ENCODE measurements at places on chromosomes 2 and 18. TPM values are rescaled to one million over a fixed set of nuclear protein-coding genes. Genes with fewer than 3 reads are reported as not detected.

The RAX gene
- total RNA-seq, result not detected

The SCG2 gene
- 19.8 TPM for total RNA-seq

The VAPA gene
- total RNA-seq, result 295 TPM

GRCh38 chr2:126862730-126863129 is 36.0 kb upstream of the TEX51 start:
- no peak for DNase-seq

DNA sequence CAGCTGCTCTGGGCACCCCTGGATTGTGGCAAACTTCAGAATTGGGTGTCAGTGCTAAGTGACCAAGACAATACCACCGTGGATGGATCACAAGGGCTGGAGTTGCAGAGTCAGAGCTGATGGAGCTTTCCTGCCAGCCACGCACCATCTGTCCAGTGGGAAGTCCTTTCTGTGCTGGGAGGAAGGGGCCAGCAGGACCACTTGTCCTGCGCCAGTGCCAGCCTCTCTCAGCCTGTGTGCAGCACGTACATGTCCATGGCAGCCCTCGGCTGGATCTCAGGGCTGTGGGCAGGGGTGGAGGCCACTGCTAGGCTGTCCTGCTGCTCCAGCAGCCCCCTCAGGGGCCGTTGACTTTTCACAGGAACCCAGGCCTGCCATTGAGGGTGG is 33.3 kb downstream of the RAB31 start:
- DNase-seq, result no peak

The ANKRD30B gene
- not detected for total RNA-seq

The DNAH6 gene
- 1.6 TPM for total RNA-seq

The PROM2 gene
- 11.9 TPM for total RNA-seq

GRCh38 chr2:174059884-174060244 is 94.7 kb upstream of the SP3 start:
- no peak for DNase-seq

GRCh38 chr2:226079671-226080181 is 680.2 kb downstream of the NYAP2 start:
- DNase-seq, result peak; percentile 52

The BARD1 gene
- total RNA-seq, result 19.3 TPM

DNA sequence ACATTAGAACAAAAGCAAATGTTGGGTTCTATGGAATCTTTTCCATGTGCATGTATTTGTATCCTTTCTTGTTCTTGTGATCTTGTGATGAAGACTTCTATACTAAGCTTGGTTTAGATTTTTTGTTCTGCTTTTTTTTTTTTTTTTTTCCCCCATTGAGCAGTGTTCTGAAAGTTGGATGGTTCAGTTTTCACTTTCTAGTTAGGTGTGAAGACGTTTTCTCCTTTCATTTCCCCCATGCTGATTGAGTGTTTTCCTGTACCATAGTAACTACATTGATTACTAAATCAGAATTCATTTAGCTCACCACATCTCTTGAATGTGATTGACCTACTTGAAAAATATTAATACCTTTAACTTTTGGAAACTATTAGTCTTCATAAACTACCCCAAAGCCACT is 34.1 kb downstream of the NOP58 start:
- DNase-seq, result no peak

The POTEC gene
- total RNA-seq, result not detected

The AQP12B gene
- not detected for total RNA-seq

The RNPEPL1 gene
- 49.7 TPM for total RNA-seq

DNA sequence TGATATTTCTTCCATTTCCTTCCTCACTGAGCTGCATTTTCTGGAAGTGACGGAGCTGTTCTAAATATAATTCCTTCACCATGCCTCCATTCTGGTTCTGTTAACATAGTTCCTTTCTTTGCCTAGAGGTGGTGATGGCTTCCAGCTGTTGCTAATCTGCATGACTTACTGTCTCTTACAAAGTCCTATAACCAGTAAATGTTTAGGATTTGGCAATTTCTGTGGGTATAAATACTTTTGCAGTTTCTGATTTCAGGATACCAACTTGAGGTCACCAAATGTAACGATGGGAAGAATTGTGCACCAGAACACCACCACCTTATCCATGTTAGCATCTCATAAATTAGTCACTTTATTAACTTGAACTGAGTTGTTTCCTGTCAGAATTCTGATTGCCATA is 101.7 kb upstream of the FN1 start:
- DNase-seq, result no peak

DNA sequence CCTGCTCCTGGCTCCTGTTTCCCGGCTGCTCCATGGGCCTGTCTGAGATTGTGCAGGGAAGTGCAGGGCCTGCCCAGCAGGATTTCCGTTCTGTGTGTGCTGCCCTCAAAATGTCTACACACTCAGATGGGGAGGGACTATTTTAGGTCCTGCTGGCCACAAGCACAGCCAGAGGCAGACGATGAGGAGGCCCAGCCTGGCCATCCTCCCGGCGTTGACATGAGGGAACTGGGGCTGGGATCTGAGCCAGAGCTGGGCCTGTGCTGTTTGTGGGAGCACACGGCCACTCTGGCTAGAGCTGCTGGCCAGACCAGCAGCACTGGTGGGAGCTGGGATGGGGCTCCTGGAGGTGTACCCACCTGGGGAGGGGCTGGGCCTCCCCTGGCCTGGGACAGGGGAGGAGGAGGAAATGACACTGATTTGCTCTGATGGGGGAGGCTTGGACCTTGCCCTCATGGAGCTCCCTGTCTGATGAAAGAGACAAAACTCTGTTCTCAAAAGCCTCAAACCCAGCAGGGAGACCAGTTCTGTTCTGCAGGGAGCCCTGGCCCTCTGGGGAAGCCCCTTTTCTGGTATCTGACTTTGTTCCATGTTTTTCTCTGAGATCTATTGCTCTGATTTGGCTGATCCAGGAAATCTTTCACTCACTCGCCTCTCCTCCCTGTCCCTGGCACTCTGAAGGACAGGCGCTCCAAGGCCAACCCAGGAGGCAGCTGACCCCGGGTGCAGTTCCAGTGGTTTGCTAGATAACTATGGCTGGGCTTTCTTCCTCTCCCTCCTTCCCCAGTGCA is 161.8 kb downstream of the DYSF start:
- DNase-seq, result no peak

The RAB31 gene
- 46.9 TPM for total RNA-seq

GRCh38 chr2:66110608-66111007 is 324.3 kb upstream of the MEIS1 start:
- no peak for DNase-seq

The ST6GAL2 gene
- total RNA-seq, result not detected
